Stimulated activated naive CD4-positive, alpha-beta T cell (primary cell): ENCODE measurements at places on chromosomes 5 and 9.

GRCh38 chr9:107105784-107106183 lies 177.3 kb upstream of the RAD23B start:
- DNase-seq: no peak

- no peak for DNase-seq
Measured at GRCh38 chr5:57171816-57172465, 1.9 kb upstream of the GPBP1 start.

- DNase-seq: no peak
Measured at GRCh38 chr5:50463047-50463446, 22.0 kb upstream of the EMB start.

DNA sequence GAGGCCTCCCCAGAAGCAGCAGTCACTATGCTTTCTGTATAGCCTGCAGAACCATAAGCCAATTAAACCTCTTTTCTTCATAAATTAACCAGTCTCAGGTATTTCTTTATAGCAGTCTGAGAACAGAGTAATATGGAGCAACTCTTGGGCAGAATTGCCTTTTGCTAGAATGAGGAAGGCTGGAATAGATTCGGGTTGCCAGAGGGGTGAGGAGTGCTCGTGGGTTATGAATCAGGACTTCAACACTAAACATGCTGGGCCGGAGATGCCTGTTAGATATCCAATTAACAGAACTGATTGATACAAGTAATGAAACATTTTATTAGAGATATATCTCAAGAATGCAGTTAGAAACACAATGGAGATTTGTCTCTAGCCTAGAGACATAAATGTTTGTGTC lies 140.9 kb upstream of the MAP3K1 start:
- no peak for DNase-seq

DNA sequence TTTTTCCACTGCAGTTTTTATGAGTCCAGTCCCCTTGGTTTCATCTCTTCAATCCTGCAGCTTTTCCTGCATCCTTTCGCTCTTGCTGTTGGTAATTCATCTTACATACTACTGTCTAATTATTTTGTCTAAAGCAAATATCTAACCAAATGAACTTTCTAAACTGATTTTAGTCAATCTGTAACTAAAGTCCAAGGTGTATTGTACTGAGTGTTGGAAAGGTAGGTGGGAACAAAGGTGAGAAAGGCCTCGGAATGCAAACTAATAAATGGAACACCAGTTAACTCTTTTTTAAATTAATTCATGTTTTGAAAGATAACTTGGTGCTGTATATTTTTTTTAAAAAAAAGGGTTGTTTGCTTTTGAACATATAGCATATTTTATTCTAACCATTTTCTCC lies 152.7 kb upstream of the CYLC2 start:
- no peak for DNase-seq

DNA sequence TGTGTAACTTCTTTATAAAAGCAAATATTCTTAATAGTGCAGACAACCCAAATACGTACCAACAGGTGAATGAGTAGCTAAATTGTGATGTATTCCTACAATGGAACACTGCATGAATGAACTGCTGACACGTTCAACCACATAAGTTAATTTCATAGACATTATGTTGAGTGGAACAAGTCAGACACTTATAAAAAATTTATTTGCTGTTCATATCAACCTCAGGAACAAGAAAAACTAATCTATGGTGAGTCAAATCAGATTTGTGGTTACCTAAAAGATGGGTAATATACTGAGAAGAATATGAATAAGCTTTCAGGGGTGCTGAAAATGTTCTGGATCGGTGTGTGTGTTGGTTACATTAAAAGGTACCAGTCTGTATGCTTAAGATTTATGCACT lies 35.7 kb downstream of the INVS start:
- DNase-seq: no peak

DNA sequence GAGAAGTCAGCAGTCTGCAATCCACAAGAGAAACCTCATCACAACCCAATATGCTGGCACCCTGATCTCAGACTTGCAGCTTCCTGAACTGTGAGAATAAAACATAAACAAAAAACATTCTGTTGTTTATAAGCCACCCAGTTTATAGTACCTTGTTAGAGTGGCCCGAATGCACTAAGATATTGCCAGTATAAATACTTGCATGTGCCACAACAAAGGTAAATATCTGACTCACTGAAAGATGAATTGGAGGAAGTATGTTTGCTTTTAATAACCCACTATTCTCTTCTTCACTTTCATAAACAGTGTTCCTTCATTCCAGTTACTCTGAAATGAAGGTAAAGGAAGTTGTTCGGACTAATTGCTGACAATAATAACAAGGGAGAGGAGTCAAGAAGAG lies 1163.4 kb upstream of the CDH6 start:
- DNase-seq: no peak

DNA sequence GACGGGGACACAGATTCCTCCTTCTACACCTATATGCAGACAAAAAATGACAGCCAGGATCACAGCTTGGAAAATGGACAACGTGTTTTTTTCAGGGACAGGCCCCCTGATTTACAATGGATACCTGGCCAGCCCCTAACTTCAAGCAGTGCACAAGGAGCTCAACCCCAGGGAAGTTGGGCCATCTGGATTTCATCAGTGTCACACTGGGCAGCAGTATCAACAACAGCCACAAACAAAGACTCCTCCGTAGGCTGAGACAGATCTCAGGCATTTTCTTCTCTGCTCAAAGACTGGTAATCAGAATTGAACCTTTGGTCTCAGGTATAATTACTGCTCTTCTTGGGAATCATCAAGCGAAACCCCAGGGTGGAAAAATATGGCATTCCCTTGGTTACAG lies 374.0 kb downstream of the ZNF608 start:
- no peak for DNase-seq

DNA sequence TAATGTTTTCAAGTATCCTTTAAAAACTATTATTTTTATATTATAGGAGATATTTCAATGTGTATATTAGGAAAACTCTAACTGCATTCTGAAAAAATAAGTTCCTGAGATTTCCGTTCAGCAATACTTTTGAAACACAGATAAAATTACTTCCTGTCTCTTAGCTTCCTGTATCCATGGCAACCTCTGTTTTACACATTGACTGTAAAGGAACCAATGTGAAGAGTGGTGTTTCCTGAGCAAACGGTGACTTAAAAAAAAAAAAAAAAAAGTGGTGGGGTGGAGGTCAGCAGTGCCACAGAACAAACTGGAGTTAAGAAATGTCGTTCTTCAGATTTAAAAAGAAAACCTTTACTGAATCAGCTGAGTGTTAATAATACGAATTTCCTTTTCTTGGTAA lies at the start of gene LRRC70:
LRRC70 (plus strand) TSS at position 280 of the 400 bp plus-strand sequence. CDS start 620 bp downstream, outside the sequence.
- peak; percentile 0 for DNase-seq

- DNase-seq: no peak
Measured at GRCh38 chr9:128684065-128684324, 5.0 kb upstream of the SET start.

GRCh38 chr9:13279284-13280141 lies at the start of gene MPDZ:
TSS of gene MPDZ (minus strand) at chr9:13279692. CDS start at chr9:13250315, 29,377 bp downstream.
- no peak for DNase-seq
